ENCODE measurements at places on chromosomes 2 and 18. TPM values are rescaled to one million over a fixed set of nuclear protein-coding genes. Genes with fewer than 3 reads are reported as not detected.

The NEB gene
- 1.3 TPM for total RNA-seq

The RIT2 gene
- not detected for total RNA-seq

DNA sequence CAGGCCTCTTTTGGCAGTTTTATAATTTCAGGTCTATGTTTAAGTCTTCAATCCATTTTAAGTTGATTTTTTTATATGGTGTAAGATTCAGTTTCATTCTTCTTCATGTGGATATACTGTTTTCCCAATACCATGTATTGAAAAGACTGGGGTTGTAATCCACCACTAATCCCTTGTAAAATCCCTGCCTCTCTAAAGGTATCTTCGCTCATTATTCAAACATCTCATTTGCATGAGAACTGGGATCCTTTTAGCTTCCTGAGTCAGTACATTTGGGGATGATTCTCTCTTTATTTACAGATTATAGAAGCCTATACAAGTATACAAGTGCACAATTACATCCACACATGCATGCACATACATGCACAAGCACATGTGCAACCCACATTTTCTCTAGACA is 25.3 kb downstream of the DHRS9 start:
- no peak overlapping the region for H3K27ac ChIP-seq
- no peak for DNase-seq
- H3K27me3 ChIP-seq, result peaks cover 52% of the 10 kb centered on the region
- H3K4me3 ChIP-seq, result no peak overlapping the region
- H3K36me3 ChIP-seq, result no peaks in the 10 kb centered on the region

DNA sequence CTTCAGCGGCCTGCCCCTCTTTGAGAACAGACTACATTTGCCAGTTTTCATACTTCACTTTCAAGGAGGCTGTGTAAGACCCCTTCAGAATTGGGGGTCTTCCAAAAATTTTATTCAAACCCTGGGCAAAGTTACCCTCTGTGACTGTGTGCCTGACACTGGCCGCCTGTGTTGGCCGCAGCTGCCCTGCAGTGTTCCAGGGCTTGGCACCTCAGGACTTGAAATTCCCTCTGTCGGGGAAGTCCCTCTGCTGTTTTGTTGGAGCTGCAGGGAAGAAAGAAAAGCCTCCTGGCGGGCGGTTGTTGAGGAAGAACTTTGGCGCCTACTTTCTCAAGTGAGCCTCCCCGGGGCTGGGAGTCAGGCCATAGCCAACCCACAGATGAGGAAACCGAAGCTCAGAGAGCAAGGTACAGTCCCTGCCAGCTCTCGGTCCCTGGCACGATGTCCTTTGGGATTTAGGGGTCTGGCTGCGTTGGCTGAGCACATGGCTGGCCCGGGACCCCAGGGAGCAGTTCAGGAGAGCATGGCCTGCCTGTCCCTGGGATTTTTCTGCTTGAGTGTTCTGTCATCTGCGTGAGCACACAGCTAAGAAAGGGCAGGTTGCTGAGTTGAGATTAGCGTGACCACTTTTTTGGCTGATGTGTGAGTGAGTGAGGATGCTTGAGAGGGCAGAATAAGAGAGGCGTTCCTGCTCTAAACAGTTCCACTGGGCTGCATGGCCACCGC is 17.9 kb upstream of the ASB1 start:
- no peaks in the 10 kb centered on the region for H3K36me3 ChIP-seq
- no peak overlapping the region for H3K4me3 ChIP-seq
- H3K27me3 ChIP-seq, result no peaks in the 10 kb centered on the region
- H3K27ac ChIP-seq, result no peak overlapping the region
- H3K4me1 ChIP-seq, result no peaks in the 10 kb centered on the region

Data from GM23248 (cell line).